Right lobe of liver (tissue), 6 donors: ENCODE measurements at places on chromosomes 13 and 19. TPM values are rescaled to one million over a fixed set of nuclear protein-coding genes. Genes with fewer than 3 reads are reported as not detected.

DNA sequence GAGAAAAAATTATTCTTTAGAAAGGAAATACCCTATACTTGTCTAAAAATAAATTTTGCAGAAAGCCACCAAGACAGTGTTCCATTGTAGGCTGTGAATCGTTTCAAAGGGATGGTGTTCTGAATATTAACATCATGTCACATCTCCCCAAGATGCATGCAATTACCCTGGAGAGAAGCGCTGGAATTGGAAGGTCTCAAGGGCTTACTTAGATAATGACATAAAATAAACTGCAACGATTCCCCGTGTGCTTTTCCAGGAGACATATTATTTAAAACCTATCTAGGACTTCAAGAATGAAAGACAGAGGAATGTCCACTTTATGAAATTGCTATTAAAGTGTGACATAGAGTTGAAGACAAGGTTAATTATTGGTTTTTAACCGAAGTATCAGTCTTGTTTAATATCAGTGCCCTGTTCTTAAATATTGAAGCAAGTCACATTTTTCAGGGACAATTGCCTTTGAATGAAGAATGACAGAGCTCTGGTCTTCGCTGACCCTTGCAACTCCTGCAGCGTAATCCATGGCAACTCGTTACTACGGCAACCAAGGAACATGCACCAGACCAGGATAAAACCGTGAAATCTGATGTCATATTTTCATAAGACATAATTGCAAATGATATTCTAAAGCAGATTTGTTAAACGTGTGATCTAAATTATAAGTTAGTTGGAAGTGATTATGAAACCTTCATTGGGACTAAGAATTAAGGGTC lies 91.7 kb downstream of the EFNB2 start:
- DNase-seq = no peak

GRCh38 chr13:77009011-77009410 lies 17.1 kb downstream of the CLN5 start:
- DNase-seq = no peak

GRCh38 chr19:51783372-51783771 lies 11.6 kb upstream of the FPR3 start:
- DNase-seq = no peak

- no peak for DNase-seq
Measured at GRCh38 chr13:83298617-83299016, 583.7 kb downstream of the SLITRK1 start.

GRCh38 chr19:38316477-38317067 lies 825 bp upstream of the YIF1B start:
- no peak for DNase-seq

- DNase-seq = no peak
Measured at GRCh38 chr19:29040292-29040691, 172.7 kb downstream of the UQCRFS1 start.

DNA sequence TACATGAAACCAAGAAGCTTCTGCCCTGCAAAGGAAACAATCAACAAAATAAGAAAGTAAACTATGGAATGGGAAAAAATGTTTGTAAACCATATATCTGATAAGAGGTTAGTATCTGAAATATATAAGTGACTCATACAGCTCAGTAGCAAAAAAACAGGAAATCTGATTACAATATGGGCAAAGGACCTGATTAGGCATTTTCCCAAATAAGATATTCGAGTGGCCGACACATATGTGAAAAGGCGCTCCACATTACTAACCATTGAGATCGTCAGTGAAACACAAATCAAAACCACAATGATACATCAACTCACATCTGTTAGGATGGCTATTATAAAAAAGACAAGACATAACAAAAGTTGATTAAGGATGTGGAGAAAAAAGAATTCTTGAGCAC lies 2818.6 kb upstream of the PCDH20 start:
- no peak for DNase-seq

GRCh38 chr13:46983881-46984280 lies 87.0 kb upstream of the HTR2A start:
- DNase-seq = no peak

- DNase-seq = no peak
Measured at GRCh38 chr13:91622778-91623550, 224.5 kb downstream of the GPC5 start.

- no peak for DNase-seq
Measured at GRCh38 chr13:94399812-94400211, 79.7 kb downstream of the DCT start.

DNA sequence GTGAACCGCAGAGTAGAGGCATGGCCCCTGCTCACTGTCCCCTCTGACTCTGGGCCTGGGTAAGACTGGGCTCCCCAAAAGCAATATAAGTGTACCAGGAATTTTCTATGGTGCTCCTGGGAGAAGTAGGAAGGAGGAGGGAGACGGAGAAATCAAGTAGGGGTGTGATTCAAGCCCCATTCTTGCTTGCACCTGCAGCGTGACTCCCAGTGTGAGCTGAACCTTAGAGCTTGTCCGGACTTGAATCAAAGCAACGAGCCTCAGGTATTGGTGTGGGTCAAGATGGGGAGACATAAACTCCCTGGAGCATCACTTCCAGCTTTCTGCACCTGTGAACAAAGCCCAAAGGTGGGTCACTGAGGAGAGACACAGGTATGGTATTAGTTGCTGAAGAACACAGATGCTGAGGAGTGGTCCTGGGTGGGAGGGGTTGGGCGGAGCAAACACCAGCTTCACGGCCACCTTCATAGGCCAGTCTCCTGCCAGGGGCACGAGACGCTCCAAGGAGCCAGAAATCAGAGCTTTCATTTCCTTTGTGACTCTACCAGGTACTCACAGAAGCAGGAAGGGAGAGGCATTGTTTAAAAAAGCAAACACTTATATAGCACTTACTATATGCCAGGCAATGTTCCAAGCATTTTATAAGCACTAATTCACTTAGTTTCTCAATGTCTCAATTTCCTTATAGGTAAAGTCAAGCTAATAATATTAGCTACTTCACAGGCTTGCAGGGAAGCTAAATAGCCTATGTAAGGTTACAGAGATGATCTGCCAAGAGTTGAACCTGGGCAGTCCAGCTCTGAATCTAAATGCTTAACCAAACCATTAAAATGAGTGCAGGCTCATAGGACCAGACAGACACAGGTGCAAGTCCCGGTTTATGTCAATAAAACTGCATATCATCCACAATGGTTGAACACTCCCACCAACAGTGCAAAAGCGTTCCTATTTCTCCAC lies 775.3 kb downstream of the UQCRFS1 start:
- no peak for DNase-seq

DNA sequence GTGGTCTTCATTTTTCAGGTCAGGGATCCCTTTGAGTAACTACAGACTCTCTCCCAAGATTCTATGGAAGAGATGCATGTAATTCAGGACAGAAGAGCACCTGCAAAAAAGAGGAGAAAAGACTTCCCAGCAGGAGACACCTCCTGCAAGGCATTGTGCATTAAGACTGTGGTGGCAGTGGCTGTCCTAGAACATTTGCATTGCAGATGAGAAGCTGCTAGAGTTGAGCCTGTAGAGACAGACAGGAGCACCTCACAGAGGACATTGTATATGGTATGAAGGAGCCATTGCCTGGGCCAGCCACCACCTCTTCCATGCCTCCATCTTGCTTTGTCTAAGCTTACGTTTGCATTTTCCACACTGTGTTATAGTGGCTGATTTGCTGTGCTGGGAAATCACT lies 11.2 kb upstream of the MYO16 start:
- DNase-seq = no peak

The OR7D4 gene
- not detected for total RNA-seq

The RASGRP4 gene
- total RNA-seq = 0.98 TPM

The CYP4F11 gene
- total RNA-seq = 80.1 TPM

The CATSPERD gene
- total RNA-seq = not detected

The PROZ gene
- total RNA-seq = 66.4 TPM

The GRK1 gene
- total RNA-seq = not detected

The PSG7 gene
- total RNA-seq = not detected

The BORA gene
- total RNA-seq = 4.4 TPM
